GM13976 (cell line): ENCODE measurements at places on chromosomes 4 and X.

DNA sequence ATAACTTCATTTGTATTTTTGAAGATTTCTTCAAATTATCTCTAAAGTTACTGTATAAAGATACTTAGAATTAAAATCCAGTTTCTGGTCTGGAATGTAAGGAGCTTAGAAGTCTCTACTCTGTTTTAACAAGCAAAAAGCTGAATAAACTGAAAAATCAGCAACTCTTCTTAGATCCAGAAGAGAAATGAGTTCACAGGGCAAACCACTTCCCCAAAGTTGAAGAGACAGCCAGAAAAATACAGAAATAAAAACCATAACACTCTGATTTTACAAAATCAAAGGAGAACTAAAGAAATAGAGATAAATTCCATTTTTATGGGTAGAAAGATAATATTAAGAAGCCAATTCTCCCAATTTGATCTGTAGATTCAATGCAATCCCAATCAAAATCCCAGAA is 1166.8 kb downstream of the ADGRL3 start:
- DNase-seq = no peak

- DNase-seq = no peak
These were observed 21.6 kb upstream of the MAPK10 start for GRCh38 chr4:86381431-86381830.

DNA sequence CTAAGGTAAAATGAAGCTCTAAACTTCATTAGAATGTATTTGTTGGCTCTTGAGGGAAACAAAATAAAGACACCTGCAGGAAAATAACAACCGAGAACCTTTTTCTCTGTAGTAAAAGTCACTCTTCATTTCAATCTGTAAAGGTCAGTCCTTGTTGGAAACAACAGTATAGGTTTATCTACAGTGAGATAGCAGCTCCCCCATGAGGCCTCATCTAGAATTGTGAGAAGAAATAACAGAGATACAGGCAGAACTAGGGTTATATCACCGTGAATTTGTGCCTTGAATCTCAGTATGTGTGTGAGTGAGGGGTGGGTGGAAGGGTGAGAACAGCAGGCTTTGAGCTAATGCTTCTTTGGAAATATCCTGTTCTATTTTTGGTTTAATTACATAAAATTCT is 107.8 kb upstream of the FMR1 start:
- peak; percentile 30 for DNase-seq

GRCh38 chr4:10456595-10457254 is 501 bp downstream of the ZNF518B start:
- DNase-seq = peak; percentile 84

DNA sequence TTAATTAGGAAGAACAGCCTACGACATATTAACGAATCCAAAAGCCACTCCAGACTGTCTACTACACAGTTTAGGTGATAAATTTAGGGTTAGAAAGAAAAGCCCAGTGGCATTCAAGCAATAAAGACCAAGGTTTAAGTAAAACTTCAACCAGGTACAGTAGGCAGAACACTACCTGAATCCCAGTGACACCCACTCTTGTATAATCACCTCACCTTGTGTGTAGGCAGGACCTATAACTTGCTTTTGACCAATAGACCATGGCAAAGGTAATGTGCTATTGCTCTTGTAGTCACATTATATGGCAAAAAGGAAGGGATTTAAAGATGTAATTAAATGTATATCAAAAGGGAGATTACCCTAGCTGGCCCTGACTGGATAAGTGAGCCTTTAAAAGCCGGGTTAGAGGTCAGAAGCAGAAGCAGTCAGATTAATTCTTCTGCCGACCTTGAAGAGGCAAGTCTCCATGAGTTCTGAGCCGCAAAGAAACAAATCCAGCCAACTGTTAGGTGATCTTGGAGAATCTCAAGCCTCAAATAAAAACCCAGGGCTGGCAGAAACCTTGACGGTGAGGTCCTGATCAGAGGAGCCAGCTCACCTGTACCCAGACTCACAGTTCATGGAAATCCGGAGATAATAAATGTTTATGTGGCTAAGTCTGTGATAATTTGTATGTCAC is 8.8 kb downstream of the FSTL5 start:
- DNase-seq = no peak

DNA sequence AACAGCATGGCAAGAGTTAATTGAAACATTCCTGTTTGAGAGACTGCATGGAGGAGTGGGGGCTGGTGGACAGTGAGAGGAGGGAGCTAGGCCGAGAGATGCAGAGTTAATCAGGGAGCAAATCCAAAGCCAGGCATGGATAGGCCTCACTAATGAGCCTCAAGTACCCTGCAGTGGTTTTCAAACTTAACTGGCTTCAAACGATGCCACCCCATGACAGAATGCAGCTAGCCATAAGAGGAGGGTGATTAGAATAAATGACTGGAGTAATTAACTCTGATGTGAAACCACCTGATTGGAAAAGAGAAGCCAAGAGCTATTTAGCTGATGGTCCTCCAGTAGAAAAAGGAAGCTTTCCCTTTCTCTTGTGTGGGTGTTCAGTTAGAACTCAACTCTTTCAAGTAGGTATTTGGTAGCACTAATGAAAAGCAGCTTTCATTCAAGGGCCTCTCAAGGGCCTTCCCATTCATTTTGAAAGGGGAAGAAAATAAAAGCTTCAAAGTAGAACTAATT is 215.4 kb upstream of the MAB21L2 start:
- peak; percentile 50 for DNase-seq

DNA sequence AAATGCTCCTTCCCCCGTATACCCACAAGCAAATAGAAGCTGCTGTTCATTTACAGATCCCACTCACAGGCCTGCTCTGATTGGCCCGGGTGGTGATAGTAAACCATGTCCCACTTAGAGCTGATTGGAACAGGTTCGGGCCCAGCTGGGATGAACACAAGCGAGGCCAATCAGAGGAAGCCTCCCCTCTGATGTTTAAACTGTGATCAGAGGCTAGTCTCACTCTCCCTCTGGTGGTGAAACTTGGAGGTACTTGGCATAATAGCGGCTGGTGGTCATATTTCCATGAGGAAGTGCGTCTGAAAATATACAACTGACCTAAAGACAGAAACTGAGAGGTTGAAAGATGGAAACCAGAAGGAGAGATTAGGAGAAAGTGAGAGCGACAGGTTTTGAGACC is 51.5 kb upstream of the TRPC3 start:
- DNase-seq = peak; percentile 14

DNA sequence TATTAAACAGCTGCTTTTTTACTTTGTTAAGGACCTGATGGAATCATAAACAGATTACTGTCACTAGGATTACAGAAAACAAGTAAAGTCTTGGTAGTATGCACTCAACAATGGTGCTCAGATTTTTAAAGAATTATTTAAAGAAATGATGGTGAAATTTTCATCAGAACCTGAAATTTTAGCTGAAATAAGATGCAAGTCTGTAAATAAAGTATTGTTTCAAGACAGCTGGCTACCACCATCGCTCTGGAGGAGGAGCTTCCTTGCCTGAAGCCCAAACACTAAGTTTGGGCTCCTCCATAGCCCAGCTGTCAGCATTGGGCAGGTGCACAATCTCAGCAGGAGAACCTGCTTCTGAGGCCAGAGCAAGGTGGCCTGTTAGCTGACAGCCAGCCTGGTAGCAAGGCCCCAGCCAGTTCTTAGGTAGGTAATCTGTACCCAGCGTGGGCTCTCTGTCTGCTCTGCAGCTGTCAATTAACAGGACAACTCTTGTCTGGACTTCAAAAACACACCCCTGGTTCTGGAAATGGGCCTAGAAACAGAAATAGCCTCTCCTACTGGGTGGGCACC is 4.6 kb downstream of the GAB1 start:
- DNase-seq = no peak

GRCh38 chr4:17670423-17670822 is 56.0 kb downstream of the MED28 start:
- DNase-seq = no peak

GRCh38 chr4:78551420-78552351 is at the start of gene ANXA3:
TSS of gene ANXA3 (plus strand) at chr4:78551770. CDS start at chr4:78554474, 2,704 bp downstream.
- peak; percentile 57 for DNase-seq

GRCh38 chr4:19508442-19508841 is 743.3 kb upstream of the SLIT2 start:
- no peak for DNase-seq

DNA sequence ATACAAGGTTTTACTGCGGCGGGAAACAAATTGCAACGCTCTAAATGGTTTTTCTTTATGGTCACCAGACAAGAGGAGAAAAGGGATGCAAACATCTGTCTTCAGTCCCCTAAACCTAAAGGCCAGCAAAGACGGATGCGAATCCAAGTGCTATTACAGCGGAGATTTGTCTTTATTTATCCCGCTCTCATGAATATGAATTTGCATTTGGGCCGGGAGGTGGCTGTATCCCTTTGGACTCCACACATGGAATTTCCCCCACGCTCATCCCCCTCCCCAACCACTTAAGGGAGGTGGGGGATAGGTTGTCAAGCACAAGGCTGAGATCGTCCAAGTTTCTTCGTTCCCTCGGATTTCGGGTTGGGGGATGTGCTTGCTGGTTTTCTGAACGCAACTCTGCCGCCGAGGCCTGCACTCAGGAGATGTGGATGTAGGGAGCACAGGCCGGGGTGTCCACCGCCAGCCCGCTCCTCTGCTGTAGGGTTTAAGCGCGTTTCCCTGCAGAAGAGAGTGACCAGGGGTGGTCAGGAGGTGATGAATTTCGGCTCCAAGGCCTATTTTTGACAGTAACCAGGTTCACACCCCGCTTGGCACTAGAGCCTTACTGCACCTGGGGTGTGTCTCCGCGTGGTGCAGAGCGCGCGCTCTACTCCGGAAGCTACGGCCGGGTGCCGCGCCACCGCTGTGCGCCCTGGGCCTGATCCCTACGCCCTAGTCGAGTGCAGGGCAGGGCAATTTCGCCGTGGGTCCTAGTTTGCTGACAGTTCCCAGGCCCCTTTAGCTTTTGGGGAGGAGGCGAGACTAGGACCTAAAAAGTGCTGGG is 2.3 kb upstream of the PHOX2B start:
- DNase-seq = no peak

GRCh38 chr4:186953599-186954260 is 230.1 kb upstream of the FAT1 start:
- DNase-seq = no peak

DNA sequence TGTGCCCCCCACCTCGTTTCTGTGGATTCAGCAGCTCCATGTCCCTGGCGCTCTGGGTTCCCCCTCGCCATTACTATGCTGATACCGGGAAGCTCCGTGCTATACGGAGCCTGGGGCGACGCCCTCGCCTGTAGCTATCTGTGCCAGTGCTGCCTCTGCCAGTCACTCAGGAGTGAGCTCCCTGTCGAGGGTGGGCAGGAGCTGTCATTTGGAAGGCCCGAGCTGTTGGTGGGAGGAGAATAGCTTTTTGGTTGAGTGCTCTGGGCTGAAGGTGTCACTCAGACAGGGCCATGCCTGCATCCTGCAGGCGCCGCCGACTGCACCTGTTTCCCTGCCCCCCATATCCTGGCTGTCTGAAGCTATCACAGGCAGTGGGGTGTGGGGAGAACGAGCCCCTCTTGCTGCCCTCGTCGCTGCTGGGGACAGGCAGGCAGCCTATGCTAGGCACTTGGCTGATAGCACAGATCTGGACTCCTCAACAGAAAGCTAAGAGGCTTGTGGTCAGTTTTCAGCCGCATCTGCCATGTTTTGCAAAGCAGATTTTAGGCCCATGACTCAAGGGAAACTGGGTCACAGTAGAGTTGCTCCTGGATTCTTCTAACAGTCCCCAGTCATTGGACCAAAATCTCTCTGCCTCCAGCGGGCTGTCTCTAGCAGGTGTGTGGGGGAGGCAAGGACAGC is 31.8 kb downstream of the CPLX1 start:
- DNase-seq = no peak

DNA sequence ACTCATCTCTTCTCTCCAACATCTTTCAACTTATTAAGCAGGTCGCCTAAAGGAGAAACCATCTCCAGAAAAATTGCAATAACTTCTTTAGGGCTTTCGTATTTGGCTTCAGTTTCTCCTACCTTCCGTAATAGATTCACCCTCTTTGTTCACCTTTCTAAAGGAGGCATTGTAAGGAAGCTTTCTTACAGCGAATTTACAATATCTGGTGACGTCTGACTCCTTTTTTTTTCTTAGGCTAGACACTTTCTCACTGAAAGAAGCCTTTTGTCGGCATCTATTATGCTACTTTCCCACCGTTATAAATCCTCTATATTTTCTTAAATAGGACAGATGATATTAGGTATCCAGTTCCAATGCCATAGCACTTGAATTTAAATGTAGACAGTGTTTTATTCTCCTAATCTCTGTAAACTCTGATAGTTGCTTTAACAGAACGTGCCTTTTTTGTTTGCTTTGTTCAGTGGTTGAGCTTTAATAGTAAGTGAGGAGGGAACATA is 302.4 kb downstream of the IL1RAPL1 start:
- DNase-seq = no peak

DNA sequence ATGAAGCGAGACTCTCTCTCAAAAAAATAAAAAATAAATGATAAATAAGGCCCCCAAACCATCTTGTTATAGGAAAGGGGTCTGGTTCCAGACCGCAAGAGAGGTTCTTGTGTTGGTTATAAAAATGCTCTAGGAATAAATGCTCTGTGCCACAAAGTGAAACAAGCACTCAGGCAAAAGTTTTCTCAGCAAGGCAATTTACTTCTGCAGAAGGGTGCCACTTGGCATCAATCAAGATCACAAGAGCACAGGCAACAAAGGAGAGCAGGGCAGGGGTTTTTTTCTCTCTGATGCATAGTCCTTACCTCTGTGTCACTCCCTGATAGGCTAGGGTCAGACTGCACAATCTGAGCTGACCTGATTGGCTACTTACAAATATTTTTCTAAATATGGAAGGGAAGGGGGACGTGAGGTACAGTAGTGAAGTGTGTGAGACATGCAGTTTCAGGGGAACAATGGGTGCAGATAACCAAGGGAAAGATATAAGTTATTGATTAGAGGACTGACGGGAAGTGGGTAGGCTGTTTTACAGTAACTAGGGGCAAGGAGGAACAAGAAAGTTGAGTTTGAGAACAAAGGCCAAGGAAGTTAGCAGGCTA is 29.8 kb upstream of the FUNDC1 start:
- DNase-seq = no peak

DNA sequence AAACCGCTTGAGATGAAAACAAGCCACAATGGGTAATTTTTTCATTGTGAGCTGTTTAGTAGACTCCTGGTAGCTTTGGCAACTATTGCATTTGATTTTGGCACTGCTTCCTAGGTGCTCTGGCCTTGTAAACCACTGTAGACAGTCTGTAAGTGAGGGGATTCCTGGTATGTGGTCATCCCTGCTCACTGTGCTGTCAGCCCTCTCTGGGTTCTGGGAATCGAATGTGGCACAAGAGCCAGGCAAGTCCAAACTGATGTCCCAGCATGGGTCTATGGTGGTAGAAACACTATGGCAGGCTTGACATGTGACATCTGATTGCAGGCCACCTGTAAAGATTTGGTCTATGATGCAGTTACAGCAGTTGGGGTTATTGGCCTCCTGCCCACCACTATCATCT is 2.5 kb downstream of the USP51 start:
- DNase-seq = no peak

DNA sequence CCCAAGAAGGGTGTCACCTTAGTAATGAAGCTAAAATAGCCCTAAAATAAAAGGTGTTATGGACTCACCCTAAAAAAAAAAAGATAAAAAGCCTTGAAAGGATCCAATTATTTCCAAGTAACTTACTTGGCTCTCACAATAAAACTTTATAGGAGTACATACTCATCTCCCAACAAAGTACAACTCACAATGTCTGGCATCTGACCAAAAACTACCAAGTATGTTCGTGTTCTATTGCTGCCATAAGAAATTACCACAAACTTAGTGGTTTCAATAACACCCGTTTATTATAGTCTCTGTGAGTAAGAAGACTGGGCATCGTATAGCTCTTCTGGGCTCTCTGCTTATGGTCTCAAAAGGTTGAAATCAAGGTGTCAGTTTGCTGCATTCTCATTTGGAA is 51.0 kb downstream of the BEX1 start:
- no peak for DNase-seq

- no peak for DNase-seq
These were observed 42.6 kb upstream of the PARM1 start for GRCh38 chr4:74890341-74890740.

- no peak for DNase-seq
These were observed 102.7 kb downstream of the UCHL1 start for GRCh38 chr4:41359422-41359775.
